Naive thymus-derived CD8-positive, alpha-beta T cell (primary cell): ENCODE measurements at places on chromosomes 13 and 19. TPM values are rescaled to one million over a fixed set of nuclear protein-coding genes. Genes with fewer than 3 reads are reported as not detected.

DNA sequence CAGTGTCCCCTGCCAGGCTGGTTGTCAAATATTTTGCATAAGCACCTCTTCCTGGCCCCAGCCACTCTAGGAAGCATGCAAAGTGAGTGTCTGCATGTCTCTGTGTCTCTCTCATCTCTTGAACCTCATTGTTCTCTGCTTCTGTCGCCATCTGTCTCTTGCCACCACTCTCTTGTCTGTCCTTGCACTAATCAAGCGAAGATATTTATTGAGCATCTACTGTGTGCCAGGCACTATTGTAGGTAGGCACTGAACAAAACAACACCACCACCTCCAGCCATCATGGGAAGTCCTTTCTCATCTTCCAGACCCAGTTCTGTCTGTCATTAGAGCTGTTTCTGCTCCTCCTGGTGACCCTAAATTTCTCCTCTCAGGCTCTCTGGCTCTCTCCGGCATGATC, 52.0 kb upstream of the SHKBP1 start:
- H3K27ac ChIP-seq: no peak overlapping the region
- no peaks in the 10 kb centered on the region for H3K36me3 ChIP-seq
- peaks cover 3% of the 10 kb centered on the region for H3K4me1 ChIP-seq
- H3K4me3 ChIP-seq: no peak overlapping the region
- peaks cover 10% of the 10 kb centered on the region for H3K27me3 ChIP-seq
- DNase-seq: no peak

DNA sequence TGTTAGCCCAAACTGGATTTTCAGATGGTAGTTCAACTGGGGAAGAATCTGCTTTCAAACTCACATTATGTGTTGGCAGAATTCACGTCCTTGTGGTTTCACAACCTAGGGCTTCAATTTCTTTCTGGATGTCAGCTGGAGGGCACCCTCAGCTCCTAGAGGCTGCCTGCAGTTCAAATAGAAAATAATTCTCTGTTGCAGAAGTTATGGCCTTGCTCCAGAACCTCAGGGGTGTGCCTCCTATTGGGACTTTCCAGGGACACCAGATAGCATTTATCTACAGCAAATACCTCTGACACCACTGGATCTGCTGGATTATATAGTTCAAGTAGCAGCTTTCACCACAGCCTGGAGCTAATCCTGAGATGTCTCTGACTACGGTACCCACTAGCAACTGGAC, 11.8 kb upstream of the RB1 start:
- peaks cover 11% of the 10 kb centered on the region for H3K4me1 ChIP-seq
- no peak overlapping the region for H3K27ac ChIP-seq

DNA sequence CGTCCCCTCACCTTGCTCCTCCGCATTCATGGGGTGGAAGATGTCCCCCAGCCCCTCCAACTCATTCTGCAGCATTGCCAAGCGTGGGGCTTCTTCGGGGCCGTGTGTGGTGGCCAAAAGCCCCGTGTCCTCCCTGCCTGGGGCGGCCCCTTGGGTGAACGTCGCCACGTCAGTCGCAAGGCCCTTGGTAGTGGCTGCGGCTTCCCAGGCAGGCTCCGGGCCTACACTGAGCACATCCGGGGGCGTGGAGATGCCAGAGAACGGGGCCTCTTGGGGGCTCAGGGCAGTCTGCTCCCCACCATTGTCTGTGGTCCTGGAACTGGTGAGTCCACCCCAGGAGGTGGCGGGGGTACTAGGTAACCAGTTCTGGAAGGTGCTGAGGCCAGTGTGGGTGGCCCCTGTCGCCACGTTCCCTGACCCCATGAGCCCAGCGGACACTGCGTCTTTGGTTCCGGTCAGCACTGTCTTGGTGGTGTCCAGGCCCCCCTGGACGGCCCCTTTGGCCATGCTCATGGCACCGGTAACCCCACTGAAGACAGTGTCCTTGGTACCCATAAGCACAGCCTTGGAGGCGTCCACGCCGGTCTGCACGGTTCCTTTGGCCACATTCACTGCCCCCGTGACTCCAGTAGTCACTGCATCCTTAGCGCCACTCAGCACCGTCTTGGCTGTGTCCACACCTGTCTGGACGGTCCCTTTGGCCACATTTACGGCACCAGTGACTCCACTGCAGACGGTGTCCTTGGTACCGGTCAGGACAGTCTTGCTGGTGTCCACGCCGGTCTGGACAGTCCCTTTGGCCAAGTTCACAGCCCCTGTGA, 7.6 kb downstream of the PLIN4 start:
- no peak overlapping the region for H3K4me3 ChIP-seq
- H3K4me1 ChIP-seq: no peaks in the 10 kb centered on the region
- H3K27me3 ChIP-seq: no peaks in the 10 kb centered on the region
- no peak for DNase-seq
- no peak overlapping the region for H3K27ac ChIP-seq

DNA sequence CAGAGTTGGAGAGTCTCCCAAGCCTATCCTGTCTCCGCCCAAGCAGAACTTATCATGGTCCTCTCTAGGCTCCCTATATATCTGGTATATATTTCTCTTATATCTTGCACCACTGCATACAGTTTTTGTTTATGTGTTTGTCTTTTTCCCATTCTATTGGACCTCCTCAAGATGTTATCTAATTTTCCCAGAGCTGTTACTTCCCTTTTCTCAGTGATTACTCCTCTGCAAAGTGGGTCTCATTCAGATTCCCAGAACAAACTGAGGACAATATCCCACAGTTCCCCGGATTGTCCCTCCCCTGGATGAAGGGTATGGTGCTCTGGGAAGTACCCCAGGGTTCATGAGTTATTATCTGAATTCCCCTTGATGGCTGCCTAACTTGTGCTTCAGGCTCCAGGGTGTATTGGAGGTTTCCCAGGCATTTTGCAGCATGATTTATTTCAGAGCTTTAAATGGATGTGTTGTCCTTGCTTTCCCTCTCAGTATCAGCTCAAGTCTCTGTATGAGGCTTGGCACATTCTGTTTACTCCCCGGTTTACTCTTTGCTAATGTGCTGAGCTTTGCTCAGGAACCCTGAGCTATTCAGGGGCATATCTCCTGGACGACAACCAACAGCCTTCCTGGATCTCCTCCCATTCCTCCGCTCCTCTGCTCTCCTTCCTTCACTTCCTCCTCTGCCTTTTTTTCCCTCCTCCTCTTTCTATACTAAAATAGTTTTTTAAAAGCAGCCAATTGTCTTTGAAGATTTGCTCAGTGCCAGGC, 329.3 kb downstream of the SPRY2 start:
- no peaks in the 10 kb centered on the region for H3K36me3 ChIP-seq
- H3K4me3 ChIP-seq: no peak overlapping the region
- no peaks in the 10 kb centered on the region for H3K4me1 ChIP-seq
- peaks cover 9% of the 10 kb centered on the region for H3K27me3 ChIP-seq
- no peak for DNase-seq

DNA sequence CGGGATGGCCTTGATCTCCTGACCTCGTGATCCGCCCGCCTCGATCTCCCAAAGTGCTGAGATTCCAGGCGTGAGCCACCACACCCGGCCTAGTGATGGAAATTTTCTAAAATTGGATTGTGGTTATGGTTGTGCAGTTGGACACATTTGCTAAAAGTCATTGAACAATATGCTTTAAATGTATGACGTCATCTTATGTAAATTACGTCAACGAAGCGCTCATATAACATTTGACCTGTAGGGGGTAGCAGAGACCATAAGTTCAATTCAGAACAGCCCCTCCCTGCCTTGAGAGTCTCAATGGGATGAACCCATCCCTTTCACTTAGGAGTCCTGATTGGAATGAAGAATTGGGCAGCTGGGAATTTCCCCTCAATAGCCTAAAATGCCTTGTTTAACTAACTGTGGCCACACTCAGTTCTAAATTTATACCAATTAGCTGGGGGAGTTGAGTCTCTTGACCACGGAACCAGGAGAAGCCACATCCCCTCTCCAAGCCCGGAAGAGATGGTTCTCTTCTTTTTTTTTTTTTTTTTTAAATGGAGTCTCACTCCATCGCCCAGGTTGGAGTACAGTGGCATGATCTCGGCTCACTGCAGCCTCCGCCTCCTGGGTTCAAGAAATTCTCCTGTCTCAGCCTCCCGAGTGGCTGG, 15.2 kb upstream of the TLE6 start:
- peaks cover 9% of the 10 kb centered on the region for H3K4me1 ChIP-seq
- H3K36me3 ChIP-seq: no peaks in the 10 kb centered on the region
- H3K27me3 ChIP-seq: no peaks in the 10 kb centered on the region
- no peak overlapping the region for H3K4me3 ChIP-seq
- H3K27ac ChIP-seq: peak overlapping the region; percentile 15

- no peak overlapping the region for H3K27ac ChIP-seq
- no peaks in the 10 kb centered on the region for H3K36me3 ChIP-seq
- H3K4me3 ChIP-seq: no peak overlapping the region
- H3K27me3 ChIP-seq: no peaks in the 10 kb centered on the region
Measured at GRCh38 chr19:35126624-35126959, 8.3 kb downstream of the LGI4 start.

GRCh38 chr13:28173793-28174192, 35.4 kb downstream of the PAN3 start:
- no peaks in the 10 kb centered on the region for H3K27me3 ChIP-seq
- no peak for DNase-seq
- H3K4me1 ChIP-seq: peaks cover 41% of the 10 kb centered on the region

The LILRB3 gene
- not detected for polyA plus RNA-seq
